ENCODE measurements at places on chromosomes 12 and 14. TPM values are rescaled to one million over a fixed set of nuclear protein-coding genes. Genes with fewer than 3 reads are reported as not detected.

Gene TMEM63C
- total RNA-seq, result under 0.01 TPM

- no peak for DNase-seq
Measured at GRCh38 chr14:22483863-22484593, 105.0 kb downstream of the DAD1 start.

Gene TAS2R20
- total RNA-seq, result 3.9 TPM

- DNase-seq, result no peak
Measured at GRCh38 chr12:114041136-114041535, 75.0 kb upstream of the RBM19 start.

Gene KRT78
- not detected for total RNA-seq

GRCh38 chr14:56813143-56813551, 2.9 kb upstream of the OTX2 start:
- no peak for DNase-seq

GRCh38 chr12:8637666-8638065, 25.0 kb downstream of the MFAP5 start:
- DNase-seq, result no peak
